ENCODE measurements at places on chromosomes 16 and 17.

DNA sequence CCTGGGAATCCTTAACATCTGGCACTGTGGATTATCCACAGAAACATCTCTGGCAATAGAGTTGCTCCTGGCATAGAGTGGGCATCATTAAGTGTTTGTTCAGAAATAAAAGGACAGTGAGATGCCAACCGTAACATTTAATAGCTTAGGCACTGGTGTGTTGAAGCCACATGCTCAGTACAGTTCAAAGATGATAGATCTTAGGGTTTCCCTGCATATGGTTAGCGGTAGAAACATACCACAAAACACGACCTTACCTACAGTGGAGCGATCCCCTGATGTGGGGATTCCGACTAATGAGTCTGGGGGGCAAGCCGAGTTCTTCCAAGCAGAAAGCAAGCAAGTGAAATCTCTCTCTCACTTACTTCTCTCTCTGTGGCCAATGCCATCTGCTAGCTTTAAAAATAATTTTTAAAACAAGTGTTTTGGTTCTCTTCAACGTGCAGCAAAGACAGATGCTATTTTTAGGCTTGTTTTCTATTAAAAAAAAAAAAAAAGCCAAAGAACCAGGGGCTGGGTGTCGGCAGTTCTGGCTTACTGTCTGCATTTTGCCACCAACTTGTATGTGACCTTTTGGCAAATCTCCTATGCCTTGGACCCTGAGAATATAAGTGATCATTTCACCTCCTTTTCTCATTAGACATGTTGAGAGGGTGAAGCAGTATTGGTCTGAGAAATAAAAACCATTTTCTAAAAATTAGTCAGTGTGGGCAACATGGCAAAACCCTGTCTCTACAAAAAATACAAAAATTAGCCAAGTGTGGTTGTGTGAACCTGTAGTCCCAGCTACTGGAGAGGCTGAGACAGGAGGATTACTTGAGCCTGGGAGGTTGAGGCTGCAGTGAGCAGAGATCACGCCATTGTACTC, 89.2 kb upstream of the CACNG3 start:
- no peak for DNase-seq

GRCh38 chr17:13003454-13003851, 14.4 kb downstream of the ELAC2 start:
- no peak for DNase-seq

- no peak for DNase-seq
Measured at GRCh38 chr17:54085934-54086333, 263.2 kb downstream of the KIF2B start.

DNA sequence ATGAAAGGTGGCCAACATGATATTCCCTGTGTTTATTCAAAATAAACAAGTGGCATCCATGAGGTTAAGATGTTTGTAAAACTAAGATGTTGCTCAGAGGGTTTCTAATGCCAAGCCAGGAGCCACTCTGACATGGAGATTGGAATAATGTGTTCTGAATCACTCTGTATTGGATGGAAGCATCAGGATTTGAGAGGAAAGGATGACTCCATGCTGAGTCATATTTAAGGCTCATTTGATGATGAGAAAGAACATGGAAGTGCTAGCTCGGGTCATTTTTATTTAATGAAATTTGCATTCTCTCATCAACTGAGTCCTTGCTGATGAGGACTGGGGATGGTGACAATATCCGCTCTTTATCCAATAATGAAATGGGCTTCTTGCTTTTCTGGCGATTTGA, 6.2 kb downstream of the VAT1L start:
- DNase-seq: no peak

GRCh38 chr16:84524346-84524920, 20.0 kb upstream of the MEAK7 start:
- DNase-seq: no peak

GRCh38 chr17:82351713-82352488, 7.1 kb upstream of the TEX19 start:
- DNase-seq: peak; percentile 78

DNA sequence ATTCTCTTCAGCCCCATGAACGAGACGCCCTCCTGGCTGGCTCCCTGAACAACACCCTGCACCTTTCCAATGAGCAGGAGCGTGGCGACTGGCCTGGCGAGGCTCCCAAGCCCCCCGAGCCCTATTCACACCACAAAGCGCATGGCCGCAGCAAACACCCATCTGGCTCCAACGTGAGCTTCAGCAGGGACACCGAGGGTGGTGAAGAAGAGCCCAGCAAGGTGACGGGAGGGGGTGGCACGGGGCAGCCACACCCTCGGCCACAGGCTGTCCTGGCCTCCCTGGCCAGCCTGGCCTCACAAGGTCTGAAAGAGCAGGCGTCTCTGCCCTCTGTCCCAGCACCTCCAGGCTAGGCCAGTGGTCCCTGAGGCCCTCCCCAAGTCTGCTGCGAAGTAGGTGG, 23.7 kb downstream of the CASKIN2 start:
- DNase-seq: no peak

GRCh38 chr17:75979705-75980187, 706 bp downstream of the TEN1 start:
- no peak for DNase-seq

DNA sequence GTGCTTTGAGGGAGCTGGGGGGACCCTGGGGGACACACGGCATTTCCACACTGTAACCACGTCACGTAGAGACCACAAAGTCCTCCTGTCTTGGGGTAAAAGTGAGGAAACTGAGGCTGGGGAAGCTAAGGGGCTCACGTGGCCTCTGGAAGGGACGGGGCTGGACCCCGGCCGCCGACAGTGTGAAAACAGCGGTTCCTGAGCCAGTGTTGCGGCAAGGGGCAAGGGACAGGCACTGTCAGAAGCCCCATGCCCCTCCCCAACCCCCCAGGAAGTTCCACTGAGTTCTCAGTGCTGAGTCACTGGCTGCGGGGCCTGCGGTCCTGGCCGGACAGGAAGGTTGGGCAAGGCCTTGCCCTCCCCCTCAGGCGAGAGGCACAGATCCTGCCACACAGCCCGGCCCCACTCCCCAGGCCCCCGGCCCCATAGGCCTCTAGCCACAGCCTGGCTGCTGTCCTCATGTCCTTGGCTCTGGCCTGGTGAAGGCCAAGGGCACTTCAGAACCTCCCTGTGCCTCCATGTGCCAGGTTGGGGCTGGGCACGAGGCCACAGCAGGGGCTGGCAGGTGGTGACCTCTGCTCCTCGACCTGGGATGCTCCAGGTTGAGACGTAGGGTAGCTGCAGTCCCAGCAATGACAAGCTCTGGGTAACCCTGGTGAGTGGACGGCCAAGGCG, 5.0 kb upstream of the CCDC57 start:
- DNase-seq: no peak

DNA sequence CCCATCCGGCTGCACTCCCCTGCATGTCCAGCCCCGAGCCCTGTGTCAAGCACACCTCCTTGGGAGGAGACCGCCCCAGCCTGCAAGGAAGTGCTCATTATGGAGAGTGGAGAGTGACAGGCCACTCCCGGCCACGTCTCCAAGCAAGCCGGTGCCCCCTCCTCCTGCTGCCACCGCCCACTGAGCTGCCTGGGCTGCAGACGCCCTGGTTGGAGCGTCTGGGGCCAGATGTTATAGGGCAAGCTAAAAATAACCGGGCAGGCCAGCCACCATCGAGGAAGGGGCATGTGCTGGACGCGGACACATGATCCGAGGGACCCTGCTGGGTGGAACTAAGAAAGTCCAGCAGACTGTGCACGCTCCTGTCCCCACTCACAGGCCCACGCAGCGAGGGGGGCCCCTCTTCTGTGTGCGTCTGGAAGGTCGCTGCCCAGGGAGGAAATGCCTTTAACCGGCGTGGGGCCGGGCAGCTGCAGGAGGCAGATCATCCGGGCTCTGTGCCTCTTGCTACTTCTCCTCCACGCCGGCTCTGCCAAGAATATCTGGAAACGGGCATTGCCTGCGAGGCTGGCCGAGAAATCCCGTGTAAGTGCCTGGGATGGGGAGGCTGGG, at the start of gene WFDC1:
TSS of gene WFDC1 (plus strand) at position 348 of the 612 bp plus-strand sequence. CDS start at position 442, 94 bp downstream.
- DNase-seq: no peak

DNA sequence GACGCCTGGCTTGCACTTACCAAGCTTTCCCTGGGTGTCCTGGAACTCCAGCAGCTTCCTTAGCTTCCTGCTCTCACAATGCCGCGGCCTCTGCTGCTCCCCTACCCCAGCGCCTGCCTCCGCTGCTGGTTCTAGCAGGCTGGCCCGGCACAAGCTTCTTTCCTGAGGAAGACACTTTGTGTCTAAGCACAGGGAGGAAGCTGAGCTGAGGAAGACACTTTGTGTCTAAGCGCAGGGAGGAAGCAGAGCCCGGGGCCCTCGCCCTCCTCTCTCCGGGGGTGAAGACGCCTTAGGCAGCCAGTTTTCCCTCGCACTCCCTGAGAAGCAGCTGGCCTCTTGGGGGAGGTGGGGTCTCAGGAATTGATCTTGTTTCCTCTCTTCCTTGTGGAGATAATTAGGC, 64.9 kb downstream of the PLD6 start:
- DNase-seq: no peak

Measured in CD4-positive, alpha-beta memory T cell (primary cell).